ENCODE measurements at places on chromosomes 16 and 17.

DNA sequence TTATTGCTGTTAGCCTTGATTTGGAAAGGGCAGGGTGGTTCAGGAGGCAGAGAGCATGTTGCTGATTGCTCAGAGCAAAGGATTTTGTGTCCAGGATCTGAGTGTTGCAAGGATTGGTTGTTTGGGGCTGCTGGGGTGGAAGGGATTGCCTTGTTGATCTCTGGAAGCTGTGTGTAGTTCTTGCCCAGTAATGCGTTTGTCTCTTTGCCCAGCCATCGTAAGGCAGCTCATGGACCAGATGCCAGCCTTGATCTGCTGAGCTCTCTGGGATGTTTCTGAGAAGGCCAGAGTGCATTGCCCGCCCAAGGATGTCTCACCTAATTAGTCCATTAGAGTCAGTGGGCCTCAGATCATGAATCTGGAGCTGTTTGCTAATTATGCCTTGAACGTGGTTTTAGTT is 33.6 kb downstream of the NKD1 start:
- no peak for DNase-seq

DNA sequence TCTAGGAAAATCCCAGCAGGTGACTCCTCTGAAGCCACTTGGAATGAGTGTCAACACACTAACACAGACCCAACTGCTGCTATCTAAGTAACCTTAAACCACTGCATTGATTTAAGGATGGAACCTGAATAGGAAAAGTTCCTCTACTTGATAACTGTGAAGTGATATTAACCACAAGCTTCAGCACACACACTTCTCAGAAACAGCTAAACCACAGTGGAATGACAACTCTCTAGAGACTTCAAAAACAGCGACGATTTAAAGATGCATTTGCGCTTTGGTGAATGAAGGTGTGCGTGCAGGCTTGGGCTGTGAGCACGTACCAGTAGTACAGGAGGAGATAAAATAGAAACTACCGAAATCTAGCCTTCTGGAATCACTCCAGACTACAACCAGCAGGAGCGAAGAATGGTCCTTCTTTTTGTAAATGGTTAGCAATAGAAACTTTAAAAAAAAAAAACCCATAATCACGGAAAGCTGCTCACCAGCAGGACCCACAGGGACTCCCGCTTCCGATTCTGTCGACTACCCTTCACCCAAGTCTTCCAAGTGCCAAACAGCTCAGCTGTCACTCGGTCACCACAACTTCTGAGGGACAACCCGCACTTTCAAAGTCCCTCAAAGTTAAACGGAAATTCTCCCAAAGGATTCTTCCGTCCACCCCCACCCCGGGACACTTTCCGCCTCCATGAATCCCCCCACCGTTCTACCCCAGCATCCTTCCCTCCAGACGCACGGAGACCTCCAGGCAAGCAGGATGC is 137.7 kb upstream of the CORO6 start:
- DNase-seq = peak; percentile 35

DNA sequence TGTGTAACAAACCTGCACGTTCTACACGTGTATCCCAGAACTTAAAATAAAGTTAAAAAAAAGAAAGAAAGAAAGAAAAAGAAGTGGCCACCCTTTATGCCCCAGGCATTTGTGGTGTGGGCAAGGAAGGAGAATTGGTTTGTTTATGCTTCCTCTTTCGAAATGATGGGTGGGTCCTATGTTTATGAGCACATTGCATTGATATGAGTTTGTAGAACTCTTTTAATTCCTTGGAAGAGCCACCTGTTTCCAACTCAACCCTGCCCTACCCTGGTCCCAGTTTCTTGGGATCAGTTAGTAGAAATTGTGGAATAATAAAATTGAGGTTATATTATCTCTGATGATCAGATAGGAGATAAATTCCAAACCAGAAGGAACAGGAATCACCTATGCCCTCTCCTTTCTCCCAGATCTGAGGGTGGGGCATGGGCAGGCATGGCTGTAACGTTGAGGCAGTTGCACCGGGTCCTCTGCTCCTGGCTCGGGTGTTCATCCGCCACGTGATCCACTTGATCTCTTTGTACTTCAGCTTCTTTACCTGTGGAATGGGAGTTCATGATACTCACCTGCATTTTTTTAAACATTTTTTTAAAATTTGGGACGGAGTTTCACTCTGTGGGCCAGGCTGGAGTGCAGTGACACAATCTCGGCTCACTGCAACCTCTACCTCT is 15.9 kb downstream of the CHAD start:
- no peak for DNase-seq

- DNase-seq = peak; percentile 51
Measured at GRCh38 chr16:89565506-89566372, 5.3 kb downstream of the RPL13 start.

GRCh38 chr16:50505714-50506542 is 42.3 kb upstream of the NKD1 start:
- DNase-seq = no peak

GRCh38 chr17:19570544-19571062 is 36.9 kb downstream of the SLC47A1 start:
- DNase-seq = no peak

- DNase-seq = no peak
Measured at GRCh38 chr16:83400234-83400633, 407.5 kb upstream of the HSBP1 start.
